Spinal cord (tissue), 10 donors: ENCODE measurements at places on chromosomes 1 and 21. TPM values are rescaled to one million over a fixed set of nuclear protein-coding genes. Genes with fewer than 3 reads are reported as not detected.

The KCND3 gene
- polyA plus RNA-seq: 26.2 TPM

The ISG15 gene
- 28.0 TPM for polyA plus RNA-seq

The S100B gene
- 470 TPM for polyA plus RNA-seq

The HEYL gene
- 9.8 TPM for polyA plus RNA-seq

The DSCAM gene
- 27.7 TPM for polyA plus RNA-seq

The PAQR7 gene
- 15.2 TPM for polyA plus RNA-seq

The EVA1C gene
- polyA plus RNA-seq: 10.4 TPM
